ENCODE measurements at places on chromosomes 5 and 9.
A peak's percentile ranks its signal among the peaks of the same experiment; 100 is the strongest.

DNA sequence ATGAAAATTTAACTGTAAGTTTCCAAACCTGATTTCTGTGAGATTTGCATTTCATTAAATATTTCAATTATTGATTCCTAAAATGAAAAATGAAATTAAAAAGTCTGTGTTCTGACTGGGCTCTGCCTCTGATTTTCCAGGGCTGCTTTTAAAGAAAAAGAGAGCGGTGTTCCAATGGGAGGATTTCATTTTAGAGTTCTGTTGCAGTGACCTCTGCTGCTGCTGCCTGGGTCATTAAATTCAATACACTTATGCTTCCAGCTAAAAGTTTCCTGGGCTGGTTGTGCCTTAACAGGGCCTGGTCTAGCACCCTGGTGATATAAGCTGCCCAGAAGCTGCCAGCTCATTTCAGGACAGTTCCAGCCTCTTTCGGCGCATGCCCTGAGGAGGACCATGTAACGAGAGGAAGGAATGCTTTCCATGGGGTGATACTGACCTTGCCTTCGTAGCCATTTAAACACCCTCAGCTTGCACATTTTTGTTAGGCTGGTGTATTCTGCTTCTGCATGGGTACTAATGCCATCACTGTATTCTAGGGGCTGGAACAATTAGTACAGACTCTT, 93.3 kb downstream of the TMEM174 start:
- DNase-seq, result no peak

GRCh38 chr5:137315534-137316345, 183.4 kb downstream of the SPOCK1 start:
- no peak for DNase-seq

- no peak for DNase-seq
Measured at GRCh38 chr5:15008921-15009320, 137.3 kb upstream of the ANKH start.

GRCh38 chr9:106479679-106480078, 383.3 kb upstream of the ZNF462 start:
- DNase-seq, result no peak

DNA sequence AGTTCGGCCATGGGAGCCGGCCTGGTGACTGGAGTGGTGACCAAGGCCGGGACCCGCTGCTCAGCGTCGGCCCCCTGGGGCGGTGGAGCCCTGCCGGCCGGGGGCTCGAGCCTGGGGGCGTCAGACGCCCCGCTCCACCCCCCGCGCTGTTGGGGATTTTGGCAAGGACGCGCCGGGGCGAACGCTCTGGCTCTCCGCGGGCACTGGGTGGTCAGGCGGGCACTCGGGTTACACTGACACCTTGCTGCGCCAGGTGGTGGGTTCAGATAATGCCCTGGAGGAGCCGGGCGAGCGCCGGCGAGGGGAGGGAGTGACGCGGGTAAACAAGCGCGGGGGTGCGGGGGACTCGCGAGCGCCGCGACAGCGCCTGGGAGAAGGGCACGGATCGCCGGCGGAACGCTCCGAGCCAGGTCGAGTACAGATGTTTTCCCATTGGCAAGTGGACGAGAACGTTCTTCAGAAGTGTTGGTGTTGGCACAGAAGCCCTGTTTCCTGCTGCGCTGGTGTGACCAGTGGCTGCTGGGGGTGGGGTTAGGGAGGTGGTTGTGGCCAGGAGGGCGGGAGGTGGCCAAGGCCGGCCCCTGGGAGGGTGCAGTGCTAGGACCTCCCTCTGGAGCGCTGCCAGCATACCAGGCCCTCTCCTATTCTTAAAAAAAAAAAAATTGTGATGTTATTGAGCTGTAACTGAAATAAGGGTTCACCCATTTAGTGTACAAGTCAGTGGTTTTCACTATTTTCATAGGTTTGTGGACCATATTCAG, 773 bp downstream of the SQSTM1 start:
- peak; percentile 83 for DNase-seq

DNA sequence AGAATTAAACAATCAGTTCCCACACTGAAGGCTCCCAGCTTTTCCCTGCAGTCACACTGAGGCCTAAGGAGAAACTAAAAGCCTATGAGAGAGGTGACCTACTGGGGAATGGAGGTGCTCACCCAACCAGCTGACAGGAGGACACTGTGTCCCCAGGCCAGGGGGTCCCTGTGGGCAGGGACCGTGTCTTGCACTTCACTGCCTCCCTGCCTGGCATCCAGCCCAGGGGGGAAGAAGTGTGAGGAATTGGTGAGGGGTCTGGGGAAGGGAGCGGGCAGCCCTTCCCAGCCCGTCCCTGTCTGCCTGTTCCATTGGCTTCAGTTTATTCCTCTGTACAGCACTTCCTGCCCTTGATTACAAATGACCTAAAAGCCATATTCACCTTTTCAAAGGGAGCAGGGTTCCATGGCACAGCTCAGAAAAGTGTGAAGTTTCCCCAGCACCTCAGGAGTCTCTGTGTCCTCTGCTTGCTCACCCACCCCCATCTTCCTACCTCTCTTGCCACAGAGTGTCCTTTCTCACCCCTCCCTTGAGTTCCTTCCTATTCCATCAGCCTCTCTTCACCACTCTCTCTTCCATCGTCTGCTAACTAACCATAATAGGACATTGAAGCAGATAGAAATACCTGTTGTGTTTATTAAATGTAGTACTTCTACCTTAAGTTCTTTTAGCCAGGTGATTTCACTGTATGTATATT, 12.9 kb downstream of the OTULINL start:
- no peak for DNase-seq

DNA sequence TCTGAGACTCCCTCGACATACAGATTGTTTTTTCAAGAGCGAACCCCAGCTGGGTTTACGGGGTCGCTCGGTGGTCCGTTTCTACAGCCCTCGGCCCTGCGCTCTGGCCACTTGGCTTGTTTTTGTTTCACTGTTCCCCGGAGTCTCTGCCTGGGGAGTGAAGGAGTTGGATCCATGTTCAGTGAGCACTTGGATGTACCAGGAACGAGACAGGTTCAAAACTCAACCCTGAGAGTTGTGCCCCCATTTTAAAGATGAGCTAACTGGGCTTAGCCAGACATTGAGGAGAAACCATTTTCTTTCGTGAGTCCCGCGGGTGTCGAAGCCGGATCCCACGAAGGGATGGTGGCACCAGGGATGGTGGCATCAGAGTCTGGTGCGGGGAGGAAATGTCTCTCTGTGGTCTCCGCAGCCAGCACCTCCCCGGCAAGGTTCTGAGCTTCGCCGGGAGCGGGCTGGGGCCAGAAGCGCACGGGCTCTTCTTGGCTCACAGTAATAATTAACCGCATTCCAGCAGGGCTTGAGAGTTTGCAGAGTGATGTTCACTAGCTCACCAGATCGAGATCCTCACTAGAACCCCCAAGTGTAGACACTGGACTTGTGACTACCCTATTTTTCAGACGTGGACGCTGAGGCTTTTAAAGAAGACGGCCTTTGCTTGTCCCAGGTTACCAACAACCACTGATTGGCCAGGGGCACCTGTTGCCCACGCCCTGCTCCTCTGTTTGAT, 1.0 kb downstream of the MSX2 start:
- no peak for DNase-seq

- no peak for DNase-seq
Measured at GRCh38 chr9:13088720-13089427, 190.6 kb downstream of the MPDZ start.

DNA sequence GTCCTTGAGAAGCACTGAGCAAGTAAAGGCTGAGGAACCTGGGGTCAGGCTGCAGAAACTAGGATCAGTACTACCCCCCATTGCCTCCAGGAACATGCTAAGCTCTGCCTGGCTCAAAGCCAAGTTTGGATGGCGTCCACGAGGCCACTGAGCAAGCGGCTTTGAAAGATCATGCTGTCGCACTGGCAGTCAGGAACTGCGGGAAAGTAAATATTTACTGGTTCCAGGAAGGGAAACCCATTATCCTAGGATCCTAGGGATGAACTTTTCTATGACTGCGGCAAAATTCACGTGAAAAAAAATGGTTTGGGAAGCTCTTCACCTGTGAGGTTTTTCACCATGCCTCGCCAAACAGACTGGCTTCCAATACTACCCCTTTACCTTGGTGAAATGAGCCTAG, 75.3 kb upstream of the PJA2 start:
- DNase-seq, result no peak

DNA sequence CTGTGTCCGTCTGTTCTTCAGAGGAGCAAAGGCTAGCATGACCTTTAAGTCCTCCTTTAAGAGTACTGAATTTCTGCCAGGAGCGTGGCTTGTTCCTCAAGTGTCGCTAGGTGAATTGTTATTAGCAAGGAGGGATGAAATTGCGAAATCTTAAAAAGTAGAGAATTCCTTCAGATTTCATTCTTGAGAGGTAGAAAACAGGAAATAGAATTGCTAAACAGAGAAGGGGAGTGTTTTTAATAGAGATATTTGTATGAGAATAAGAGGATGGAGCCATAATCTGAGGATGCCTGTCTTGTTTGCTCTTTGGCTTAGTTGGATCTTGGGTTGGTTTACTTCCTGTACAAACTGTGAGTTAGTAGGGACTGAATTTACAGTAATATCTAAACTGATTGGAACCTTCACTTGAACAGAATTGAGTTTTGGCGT, 39.2 kb downstream of the EXOSC2 start:
- no peak for DNase-seq

DNA sequence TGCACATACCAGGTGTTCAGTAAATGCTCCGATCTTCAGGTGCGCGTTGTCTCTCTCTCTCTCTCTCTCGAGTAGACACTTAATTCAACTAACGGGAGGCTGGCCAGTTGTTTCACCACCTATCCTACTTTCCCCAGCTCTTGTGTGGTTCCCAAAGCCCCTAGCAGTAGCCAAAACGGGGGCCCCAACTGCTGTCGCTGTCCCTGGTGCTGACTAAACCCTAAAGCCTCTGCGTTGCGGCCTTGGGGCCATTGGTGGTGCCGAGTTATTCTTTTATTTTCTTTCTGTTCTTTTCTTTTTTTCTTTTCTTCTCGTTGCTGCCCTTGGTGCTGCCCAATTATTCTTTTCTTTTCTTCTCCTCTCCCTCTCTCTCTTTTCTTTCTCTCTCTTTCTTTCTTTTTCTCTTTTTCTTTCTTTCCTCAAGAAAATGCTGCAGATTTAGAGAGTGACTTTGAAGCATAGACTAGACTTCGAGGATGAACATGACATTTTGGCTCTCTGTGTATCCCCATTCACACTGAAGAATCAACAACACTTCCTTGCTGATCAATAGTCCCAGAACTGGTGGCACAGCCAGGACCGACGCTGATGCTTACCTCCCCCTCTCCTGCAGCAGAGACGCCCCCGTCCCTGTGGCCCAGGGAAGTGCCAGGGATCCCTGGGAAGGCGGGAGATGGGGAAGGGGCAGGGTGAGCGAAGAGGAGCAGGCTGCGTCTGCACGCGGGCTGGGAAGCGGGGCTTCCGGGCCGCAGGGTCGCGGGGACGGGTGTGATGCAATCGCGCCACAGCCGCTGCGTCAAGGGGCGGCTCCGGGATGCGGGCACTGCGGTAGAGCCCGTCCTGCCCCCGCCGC, at the start of gene FBLL1:
Gene FBLL1 (plus strand): TSS at position 785 of the 853 bp plus-strand sequence. CDS start 200 bp downstream, outside the sequence.
- DNase-seq, result peak; percentile 9

- DNase-seq, result no peak
Measured at GRCh38 chr9:91137391-91137790, 224.3 kb downstream of the AUH start.

DNA sequence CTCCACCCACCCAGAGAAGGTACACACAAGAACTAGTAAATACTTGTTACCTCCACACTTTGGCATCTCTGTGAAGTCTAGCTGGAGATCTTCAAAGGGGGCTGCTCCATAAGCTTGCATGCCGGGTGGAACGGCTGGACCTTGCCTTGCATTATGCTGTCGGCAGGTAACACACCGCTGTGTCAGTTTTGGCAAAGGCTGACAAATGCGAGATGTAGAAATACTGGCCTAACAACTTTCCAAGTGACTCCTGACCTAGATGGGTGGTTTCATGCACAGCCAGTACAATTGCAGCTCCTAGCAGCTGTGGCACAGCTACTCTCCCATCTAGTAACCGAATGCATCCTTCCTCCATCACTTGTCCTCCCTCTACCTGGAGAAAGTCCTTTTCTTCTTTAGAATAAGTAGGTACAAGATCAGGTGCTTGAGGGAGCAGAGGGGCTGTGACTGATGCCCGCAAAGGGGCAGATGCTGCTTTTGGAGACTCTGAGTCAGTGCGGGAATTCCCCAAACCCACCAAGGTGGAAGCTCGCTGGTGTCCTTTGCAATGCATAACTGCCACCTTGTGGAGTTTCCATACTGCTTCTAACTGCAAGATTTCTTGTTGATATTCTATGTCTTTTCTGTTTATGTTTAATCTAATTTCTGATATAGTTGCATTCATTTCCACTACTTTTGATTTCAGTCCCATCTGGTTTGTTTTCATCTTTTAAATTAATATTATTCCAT, 78.4 kb downstream of the TMEM161B start:
- peak; percentile 3 for DNase-seq

GRCh38 chr9:79735023-79735779, 163.4 kb downstream of the TLE4 start:
- no peak for DNase-seq

- DNase-seq, result no peak
Measured at GRCh38 chr9:110710420-110710819, 41.8 kb downstream of the MUSK start.

GRCh38 chr5:133205204-133205603, 153.4 kb downstream of the HSPA4 start:
- no peak for DNase-seq

GRCh38 chr5:14716755-14717752, 52.5 kb downstream of the OTULIN start:
- DNase-seq, result no peak

DNA sequence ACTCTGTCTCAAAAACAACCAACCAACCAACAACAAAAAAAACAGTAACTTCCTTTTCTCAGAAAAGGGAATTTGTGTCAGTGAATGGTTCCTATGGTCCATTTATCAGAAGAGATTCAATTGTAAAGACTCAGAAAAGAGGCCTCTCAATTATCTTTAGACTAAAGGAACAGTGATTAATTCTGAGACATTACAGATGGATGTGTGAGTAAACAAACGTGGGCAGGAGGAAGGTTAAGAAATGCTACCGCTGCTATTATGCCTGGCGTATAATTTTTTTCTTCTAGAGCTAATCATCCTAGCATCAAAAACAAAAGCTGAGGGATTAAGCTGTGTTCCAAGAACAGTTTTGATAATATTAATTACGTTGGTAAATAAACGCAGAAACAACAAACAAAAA, 52.9 kb upstream of the JMY start:
- no peak for DNase-seq

DNA sequence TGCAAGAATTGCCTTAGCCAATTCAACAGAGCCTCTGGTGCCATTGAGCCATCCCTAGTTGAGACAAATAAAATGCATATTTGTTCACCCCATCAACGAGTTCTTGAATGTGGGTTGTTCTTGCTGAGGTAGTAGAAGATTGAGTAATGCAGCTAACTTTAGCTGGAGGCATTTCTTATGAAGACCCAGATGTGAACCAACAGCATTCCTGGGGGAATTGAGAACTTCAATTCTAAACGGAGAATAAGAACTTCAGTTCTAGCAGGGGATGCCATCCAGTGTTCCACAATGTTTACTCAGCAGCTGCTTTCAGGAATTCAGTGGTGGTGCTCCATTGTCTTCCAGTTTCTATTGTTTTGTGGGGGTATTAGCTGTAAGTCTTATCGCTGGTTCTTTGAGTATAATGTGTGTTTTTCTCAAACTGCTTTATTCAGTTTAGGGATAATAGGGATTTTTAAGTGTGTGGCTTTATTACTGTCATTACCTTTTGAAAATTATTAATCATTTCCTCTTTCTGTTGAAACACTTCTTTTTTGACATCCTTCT, 1968.2 kb upstream of the NUDT12 start:
- DNase-seq, result no peak

Data from stimulated activated CD4-positive, alpha-beta T cell treated with anti-CD3 and anti-CD28 coated beads, Interleukin-1b, Interleukin-23, amount 100 ng/mL, for 24 hours (primary cell).